NCI-H187 (cell line): ENCODE measurements at places on chromosomes 13 and 19.
A peak's percentile ranks its signal among the peaks of the same experiment; 100 is the strongest.

GRCh38 chr13:32669030-32669646, 82.9 kb downstream of the PDS5B start:
- peak; percentile 6 for DNase-seq

DNA sequence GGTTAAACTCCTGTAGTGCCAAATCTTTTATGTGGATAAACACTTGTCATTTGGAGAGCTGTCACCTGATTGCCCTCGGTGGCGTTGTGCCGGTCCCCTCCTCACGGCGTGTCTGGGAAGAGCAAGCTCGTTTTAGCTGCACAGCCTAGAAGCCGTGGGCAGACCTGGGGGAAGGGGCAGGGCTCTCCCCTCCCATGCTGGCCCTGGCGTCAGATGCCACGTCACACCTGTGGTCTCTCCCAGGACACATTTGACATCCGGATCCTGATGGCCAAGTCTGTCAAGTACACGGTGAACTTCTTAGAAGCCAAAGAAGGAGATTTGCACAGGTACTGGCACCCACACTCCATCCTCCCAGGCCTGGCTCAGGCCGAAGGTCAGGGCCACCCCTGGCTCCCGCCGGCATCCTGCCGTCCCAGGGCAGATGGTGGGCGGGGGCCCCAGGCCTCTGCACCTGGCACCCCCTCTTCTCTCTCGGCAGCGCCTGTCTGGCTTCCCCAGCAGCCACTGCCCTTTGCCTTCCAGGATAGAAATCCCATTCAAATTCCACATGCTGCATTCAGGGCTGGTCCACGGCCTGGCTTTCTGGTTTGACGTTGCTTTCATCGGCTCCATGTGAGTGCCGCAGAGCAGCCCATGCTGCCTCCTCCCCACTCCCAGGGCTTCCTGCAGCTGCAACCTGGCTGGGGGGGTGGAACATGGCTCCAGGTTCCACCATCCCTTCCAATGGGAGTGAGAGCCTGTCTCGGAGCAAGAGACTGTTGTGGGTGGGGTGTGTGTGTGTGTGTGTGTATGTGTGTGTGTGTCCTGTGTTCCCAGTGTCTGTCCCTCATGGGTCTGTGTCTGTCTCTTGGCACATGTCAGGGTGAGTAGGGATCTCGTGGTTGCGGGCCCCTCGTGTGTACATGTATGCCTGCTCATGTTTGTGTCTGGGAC, 8.8 kb downstream of the YIPF2 start:
- DNase-seq: no peak

DNA sequence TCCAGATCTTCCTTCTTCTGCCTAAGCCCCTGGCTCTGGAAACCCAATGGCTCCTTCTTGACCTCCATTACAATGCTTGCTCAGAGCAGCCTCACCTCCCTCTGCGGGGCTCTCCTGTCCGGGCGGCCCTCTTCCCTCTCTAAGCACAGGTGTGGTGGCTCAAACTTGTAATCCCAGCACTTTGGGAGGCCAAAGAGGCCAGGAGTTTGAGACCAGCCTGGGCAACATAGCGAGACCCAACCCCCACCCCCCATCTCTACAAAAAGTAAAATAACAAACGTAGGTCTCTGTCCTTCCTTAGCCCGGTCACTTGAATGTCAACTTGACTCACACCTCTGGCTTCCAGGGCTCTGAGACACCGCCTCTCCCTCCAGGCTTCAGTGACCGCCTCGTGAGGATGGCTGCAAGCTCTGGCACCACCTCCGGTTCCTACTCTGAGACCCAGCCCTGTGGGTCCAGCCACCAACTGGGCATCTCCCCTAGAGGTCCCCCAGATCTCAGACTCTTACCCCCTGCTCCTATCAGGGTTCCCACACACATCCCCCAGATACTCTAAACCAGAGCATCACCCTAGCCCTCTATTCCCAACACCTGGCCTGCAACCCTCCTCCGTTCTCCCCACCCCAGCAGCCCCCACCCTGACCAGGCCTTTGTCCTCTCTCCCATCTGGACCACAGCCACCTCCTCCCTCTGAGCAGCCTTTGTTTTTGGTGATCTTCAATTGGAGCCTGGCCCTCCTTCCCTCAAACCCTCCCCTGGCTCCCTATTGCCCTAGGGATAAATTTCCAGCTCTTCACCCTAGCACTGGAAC, 4.7 kb upstream of the TLE2 start:
- DNase-seq: no peak

GRCh38 chr13:26517936-26518335, 39.5 kb upstream of the WASF3 start:
- no peak for DNase-seq

- no peak for DNase-seq
Measured at GRCh38 chr13:97261254-97262005, 39.3 kb downstream of the MBNL2 start.

GRCh38 chr13:62767473-62767872, 1351.8 kb upstream of the PCDH20 start:
- DNase-seq: no peak

GRCh38 chr19:18389726-18390064, 3.7 kb downstream of the GDF15 start:
- DNase-seq: no peak

DNA sequence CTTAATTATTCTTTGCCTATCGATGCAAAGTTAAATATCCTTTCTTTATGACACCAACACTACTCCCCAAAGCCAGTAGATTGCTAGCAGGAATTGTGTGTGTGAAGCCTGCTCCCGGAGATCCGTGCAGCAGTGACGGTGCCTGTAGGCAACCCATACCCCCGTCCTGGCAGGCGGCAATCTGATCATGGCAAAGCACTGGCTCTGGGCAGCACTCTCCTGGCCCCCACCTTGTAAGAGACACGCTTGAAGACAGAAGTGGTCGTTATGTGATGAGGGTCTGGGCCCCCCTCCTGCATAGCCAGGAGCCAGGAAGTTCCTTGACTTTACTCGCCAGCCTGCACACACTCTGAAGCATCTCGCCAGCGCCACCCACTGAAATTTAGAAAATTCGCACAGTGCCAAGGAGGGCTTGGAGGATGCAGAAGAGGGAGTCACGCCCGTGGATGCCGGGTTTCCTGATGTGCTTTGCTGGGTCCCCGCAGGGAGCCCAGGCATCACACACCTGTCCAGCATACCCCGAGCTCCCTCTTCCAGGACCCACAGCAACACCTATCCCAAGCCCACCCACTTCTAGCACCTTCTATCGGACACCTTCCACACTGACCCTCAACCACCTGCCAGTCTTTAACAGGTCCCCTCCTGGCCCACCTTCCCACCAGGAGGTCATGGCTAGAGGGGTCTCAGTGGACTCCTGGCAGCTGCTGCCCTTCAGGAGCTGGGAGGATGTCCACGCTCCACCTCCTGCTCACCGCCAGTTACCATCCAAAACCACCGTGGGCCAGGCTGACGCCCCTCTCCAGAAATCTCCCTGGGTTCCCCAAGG, 54.5 kb downstream of the CEBPG start:
- no peak for DNase-seq

DNA sequence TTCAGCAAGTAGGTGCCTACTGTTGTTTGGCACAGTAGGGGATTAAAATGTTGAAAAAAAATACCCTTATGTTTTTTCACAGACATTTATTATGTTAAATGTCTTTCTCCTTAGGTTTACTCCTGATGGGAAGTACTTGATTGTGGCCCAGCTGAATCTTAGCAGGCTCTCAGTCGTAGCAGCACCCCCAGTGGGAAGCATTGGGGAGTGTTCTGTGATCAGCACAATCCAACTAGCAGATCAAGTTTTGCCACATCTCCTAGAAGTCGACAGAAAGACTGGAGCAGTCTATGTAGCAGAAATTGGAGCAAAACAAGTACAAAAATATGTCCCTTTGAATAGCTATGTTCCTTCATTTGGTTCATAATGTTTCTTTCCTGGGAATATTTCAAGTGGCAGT, 9.3 kb downstream of the NHLRC3 start:
- DNase-seq: no peak
